ENCODE measurements at places on chromosomes 2 and 18.
A peak's percentile ranks its signal among the peaks of the same experiment; 100 is the strongest.

DNA sequence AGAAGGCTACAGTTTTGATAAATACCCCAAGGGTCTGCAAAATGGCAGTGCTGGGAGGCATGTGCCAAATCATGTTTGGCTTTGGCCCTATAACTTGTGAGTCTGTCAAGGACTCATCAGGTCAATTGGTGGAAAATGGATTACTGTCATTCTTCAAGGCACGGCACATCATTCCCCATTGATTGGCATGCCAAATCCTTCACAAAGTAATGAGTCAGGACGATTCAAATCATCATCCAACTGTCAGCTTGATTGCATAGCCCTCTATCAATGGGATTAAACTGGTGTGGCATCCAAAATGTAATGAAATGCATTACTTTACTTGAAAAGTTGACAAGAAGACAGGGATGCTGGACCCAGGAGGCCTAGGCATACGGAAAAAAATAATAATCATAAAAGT is 441.6 kb upstream of the PIK3C3 start:
- no peak for DNase-seq

GRCh38 chr2:58521803-58522554 is 280.9 kb upstream of the FANCL start:
- no peak for DNase-seq

DNA sequence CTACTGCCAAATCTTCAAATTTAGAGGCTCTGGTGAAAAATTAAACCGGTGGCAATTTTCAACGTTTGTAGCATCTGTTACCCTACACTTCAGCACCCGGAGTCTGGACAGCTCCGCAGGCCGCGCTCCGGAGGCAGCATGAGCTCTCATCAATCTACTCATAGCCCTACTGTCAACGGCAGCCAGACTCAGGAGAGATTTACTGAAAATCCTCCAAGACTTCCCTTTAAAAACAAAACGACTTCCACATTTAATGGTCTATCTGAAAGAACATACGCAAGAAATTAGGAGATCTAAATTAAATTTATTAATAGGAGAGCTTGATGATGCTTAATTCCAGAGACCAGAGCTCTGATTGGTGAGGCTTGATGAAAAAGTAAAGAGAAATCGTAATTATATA is 970 bp upstream of the ADCYAP1 start:
- peak; percentile 95 for DNase-seq

DNA sequence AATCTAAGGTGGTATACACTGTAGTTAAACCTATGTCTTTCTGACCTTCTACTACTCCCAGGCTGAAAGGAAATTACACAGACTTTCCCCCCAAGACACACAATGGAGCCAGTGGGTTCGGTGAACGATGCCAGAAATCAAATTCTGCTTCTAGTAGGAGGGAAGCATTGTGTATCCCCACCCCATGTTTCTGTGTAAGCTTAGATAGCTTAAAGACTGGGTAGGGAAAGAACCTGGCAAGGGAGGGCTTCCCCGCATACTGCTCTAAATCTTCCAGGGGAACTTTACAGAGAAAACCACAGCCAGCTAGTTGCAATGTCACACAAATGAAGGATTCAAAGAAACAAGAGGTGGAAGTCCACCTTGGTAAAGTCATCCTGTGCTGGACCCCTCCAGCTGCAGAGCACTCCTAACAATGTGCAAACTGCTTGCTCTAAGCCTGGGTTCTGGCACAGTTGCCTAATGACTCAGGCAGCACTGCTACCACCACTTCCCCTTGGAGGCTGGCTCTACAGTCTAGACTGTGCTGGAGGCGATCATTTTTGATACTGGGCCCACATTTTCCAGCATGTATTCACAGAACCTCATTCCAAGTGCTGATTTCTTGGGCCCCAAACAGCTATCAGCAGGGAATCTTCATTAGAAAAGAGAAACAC is 47.5 kb downstream of the TRIB2 start:
- DNase-seq, result no peak

DNA sequence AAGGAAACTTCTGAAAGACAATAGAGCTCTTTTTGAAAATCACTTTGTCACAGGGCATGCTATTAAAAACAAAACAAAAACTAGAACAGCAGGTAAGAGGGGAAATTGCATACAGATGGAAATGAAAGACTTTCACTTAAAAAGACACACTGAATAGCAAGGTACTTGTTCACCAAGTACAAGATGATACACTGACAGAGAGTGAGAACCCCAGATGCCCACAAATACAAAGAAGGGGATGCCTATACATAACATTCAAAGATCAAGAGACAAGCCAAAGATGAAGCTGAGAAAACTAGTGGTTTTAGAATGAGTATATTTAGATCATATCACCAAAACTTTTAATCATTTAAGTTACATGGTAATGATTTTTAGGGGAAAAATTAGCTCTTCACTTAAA is 60.7 kb downstream of the ASXL2 start:
- no peak for DNase-seq

Measured in nephron progenitor cell (in vitro differentiated cells).